Bone marrow (tissue), 2 donors: ENCODE measurements at places on chromosomes 2 and 18.

GRCh38 chr2:54374591-54375364 lies 81.3 kb upstream of the SPTBN1 start:
- DNase-seq: no peak

- no peak for DNase-seq
Observed at GRCh38 chr2:95380280-95380679, 22.2 kb upstream of the FAHD2A start.

DNA sequence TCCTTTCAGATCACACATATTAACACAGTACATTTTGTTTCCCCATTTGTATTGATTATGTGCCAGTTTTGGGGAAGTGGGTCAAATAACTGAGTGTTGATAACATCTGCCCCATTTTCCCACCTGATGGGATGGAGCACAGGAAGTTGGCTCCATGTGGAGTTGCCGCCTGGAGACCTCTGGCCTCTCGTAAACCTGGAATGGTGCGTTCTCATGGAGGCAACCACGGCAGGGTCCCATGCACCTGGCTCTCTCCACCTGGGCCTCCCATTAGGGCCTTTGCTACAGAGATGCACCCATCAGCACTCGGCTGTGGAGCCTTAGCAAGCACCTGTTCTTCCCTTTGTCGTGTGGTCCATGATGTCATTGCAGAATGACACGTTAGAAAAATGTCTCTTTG lies 130.6 kb downstream of the MBP start:
- no peak for DNase-seq

- no peak for DNase-seq
Observed at GRCh38 chr2:143264851-143265250, 135.6 kb downstream of the ARHGAP15 start.

DNA sequence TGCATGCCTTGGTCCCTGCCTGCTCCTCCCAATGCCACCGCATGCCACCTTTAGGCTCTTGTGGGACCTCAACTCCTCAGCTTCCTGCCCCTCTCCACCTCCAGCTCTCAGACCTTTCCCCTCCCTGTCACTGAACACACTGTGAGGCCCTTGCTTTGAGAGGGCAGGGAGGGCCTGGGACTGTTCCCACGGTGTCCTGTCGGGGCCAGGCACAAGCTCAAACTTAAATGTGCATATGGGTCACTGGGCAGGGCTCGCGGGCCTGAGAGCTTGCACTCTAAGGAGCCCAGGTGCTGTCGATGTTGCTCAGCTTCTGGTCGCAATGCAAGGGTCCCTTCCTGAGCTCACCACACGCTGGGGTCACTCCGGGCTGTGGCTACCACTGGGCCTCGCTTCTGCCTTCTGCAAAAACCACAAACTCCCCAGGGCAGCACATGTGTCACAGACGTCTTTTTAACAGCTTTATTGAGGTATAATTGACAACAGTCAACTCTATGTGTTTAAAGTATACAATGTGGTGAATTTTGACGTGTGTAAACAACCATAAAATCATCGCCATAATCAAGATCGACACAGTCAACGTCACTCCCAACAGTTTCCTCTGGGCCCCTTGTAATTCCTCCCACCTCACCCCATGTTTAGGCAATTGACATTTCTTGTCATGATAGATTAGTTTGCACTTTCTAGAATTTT lies 11.9 kb upstream of the B3GNT7 start:
- DNase-seq: no peak

DNA sequence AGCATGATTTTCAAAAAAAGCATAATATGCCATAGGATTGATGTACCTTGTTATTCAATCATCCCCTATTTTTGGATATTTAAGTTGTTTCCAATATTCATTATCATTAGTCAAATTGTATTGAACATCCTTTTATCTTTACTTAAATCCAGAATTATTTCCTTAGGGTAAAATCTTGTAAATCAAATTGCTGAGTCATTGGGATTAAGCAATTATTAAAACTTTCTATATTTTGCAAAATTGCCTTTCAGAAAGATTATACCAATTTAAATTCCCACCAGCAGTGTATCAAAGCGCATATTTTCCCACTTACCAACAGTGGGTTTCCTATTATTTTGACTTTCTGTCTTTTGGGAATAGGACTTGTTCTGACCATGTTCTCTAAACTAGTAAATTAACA lies 159.3 kb downstream of the SS18 start:
- DNase-seq: no peak

DNA sequence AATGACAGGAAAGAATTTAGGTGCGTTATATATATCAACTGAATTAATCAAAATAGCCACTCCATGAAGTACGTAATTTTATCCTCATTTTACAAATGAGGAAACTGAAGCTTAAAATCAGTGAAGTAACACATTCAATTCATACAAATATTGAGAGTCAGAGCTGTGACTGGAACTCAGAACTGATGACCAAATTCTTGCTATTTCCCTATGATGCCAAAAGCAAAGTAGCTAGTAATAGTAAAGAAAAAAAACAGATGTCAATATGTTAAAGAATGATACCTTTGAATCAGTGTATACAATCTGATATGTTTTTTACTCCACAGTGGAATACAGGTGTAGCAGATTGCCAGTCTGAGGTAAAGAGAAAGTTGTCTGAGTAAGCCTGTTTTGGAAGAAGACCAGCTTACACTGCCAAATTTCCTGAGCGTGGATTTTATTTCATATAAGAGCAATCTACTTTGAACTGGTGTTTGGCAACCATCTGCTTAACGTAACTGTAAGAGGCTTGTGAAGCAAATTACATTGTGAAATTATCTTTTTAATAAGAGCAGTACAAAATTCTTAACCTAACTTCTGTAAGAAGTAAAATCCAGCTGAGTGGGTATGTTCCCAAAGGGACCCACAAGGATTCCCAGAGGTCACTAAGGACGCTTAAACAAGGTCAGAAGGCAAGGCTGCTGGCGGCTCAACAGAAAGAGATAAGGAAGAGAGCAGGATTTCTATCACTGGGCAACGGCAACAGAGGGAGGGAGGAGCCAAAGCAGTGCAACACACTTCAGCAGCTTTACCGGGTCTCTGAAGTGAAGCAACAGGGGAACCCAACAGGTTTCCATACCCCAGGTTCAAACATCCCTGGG lies 85.6 kb downstream of the IKZF2 start:
- DNase-seq: no peak

GRCh38 chr2:83015900-83016299 lies 1443.2 kb downstream of the SUCLG1 start:
- no peak for DNase-seq

- DNase-seq: no peak
Observed at GRCh38 chr2:150994076-150994475, 267.6 kb downstream of the RBM43 start.

DNA sequence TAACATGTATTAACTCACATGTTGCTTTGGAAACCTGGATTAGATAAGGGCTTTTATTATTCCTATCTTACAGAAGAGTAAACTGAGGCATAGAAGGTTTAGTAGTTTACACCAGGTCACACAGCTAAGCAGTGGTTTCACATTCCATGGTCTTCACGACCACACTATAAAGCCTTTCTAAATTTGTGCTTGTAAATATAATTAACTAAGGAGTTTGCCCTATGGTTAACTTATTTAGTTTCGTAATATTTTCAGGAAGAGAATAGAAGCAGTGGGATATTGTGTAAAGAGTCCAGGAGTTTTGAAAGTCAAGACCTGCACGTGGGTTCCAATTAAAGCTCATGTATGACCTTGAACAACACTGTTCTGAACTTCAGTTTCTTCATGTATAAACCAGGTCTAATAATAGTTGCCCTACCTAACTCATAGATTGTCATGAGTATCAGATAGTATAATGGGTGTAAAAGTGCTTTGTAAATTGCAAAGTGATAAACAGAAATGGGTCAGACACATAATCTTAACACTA lies 19.5 kb upstream of the SOS1 start:
- no peak for DNase-seq

DNA sequence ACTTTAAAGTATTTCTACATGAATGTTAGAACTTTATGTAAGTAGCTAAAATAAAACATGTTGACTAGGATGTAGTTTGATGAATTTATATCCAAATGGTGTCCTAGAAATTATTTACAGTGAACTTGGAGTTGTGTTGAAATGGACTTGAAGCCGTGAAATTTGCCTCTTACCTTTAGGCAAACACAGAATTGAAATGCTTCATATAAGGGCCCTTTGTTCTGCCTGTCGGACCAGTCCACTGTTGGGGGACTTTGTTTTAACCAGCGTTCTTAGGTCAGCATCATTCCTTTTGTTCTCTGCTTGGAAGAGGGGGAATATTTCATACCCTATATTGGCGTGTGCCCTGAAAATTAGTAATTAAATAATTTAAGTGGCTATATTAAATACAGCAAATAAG lies 18.3 kb downstream of the RAB12 start:
- no peak for DNase-seq

DNA sequence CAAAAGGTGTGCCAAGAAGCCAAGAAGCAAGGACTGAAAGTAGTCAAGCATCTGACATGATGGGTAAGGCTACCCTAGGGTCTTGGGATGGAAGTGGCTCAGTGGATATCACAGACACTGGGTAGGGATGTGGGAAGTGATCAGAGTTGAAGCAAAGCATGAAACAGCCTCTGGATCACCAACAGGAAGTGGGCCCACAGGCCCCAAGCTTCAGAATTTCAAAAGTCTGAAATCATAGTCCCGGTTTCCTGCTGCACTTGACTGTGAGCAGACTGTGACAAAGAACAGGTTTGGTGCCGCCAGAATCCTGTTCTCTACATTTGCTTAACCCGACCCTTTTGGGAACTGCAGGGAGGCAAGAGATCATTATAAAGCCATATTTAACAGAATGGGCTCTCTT lies 57.4 kb downstream of the SP100 start:
- no peak for DNase-seq

DNA sequence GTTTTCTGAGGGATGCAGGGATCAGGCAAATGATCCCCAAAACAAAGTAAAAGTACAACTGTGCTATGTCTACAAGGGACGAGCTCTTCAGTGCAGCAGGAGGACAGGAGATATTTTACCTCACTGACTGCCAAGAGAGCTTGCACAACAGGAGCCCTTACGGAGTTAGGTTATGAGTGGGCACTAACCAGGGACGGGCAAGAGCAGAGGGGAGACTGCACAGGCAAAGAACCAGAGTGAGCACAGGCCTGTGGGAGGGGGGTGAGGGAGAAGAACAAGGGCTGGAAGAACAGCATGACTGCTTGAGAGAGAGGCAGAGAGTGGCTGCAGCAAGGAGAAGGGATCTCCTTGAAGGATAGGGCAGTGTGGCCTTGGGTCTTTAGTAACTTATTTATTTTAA lies 101.1 kb upstream of the PID1 start:
- no peak for DNase-seq

DNA sequence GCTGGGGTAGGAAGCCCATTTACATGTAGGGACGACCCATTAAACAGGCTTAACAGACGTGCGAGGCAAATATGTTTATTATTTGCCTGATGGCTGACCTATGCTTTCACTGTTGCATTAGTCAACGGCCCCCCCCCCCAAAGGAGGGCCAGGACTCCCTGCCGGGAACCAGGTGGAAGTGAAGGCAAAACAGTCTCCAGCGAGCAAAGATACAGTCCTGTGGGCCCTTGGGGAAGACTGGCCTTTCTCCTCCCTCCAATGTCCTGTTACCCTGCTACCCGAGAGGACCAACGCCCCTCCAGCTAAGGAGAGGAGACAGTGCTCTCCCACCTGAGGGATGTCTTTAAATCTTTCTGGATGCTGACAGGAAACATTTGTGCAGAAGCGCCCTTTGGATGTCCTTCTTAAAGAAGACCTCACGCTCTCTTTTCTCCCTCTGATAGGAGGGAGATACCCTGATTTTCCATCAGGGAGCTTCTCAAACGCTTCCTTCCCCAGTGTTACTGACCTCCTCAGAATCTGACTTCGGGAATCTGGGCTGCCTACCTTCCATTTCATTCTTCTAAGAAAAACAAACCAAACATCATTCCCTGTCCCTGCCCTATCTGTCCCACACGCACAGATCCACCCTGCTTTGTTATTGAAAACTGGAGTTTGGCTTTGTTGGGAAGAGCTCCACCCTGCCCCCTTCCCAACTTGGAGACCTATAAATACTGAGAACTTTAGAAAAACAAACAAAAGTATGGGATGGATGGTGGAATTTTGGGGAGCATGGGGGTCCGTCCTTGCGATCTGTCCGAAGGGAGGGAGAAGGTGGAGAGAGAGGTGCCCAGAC lies 135.9 kb upstream of the SIX3 start:
- no peak for DNase-seq

DNA sequence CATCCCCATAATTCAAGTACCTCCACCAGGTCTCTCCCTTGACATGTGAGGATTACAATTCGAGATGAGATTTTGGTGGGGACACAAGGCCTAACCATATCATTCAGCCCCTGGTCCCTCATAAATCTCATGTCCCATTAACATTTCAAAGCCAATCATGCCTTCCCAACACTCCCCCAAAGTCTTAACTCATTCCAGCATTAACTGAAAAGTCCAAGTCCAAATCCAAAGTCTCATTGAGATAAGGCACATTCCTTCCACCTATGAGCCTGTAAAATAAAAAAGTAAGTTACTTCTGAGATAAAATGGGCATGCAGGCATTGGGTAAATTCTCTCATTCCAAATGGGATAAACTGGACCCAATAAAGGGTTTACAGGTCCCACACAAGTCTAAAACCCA lies 849.7 kb downstream of the BCL11A start:
- no peak for DNase-seq

DNA sequence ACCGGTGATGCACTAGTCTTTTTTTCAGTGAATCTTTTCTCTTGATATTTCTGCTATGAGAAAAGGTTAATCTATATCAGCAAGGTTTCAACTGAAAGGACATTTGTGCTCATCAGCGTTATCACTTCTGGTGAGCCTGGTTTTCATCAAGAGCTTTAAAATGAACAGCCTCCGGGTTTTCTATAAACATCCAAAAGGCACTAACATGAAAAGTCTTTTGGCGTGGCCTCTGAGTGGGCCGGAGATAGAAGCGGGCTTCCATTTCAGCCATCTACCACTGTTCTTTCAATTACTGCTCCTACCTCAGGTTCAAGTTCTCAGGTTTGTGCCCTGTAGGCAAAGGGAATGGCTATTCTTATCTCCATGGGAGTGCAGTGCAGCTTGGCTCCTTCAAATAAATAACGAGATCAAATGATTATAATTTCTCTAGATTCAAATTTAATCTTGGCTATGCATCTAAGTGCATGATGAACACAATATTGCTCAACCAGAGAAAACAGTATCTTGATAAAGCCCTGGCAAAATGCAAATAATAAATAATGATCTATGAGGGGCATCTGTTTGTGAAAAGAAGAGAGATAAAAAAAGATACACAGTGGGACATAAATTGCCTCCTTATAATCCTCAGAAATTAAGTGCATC lies 314.8 kb downstream of the CDH2 start:
- DNase-seq: no peak
